ENCODE measurements at places on chromosomes 5 and 9. TPM values are rescaled to one million over a fixed set of nuclear protein-coding genes. Genes with fewer than 3 reads are reported as not detected.

DNA sequence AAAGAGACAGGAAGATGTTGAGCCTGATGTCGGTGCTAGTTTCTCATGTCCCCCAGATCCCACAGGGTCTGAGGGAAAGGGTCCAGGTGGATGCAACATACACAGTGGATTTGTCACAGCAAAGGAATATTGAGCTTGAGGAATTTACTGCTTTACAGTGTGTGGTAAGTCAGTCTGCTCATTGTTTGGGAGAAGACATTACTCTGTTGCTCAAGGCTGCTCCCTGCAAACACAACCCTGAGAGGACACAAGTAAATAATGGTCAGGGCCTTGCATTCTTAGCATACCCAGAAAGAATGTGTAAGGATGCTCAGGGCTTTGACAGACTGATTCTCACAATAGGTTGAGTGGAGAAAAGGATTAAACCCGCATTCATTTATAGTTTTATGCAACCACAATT is 7.3 kb upstream of the MAN2A1 start:
- no peak for DNase-seq

Gene SIMC1
- 20.4 TPM for polyA plus RNA-seq

DNA sequence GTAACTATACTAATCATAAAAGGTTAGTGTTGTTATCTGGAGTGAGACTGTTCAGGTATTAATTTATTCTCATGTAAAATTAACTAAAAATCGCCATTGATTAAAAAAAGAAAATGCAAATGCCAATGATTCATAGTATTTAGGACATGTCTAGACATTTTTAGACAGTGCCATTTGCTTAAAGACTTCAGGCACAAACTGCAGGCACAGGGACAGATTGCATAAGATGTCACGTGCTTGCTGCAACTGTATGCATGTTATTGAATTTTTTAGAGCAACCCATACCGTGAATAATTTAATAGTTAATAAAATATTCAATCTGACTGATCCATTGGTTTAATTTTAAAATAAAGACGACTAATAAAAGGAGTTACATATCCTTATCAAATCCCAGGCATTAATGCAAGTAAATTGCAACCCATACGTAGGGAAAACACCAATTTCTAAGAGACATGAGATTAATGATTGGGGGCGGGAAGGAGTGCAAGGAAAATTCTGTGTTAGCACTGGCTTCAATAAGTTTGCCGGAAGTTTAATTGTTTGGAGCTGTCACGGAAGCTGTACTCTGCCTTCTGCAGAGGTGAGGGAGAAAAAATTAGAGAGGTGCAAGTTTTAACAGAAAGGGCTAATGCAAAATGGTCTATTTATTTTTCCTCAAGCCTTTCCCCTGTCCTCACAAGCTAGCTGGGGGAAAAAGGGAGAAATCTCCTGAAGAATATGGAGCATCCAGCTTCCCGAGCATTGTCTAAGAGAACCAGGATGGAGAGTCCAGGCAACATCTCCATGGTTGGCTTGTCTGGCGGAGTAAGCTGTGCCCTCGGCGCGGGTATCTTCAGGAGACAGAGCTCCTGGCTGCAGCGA is 2.9 kb downstream of the EDIL3 start:
- no peak for DNase-seq

Gene SLC22A4
- 7.5 TPM for polyA plus RNA-seq

DNA sequence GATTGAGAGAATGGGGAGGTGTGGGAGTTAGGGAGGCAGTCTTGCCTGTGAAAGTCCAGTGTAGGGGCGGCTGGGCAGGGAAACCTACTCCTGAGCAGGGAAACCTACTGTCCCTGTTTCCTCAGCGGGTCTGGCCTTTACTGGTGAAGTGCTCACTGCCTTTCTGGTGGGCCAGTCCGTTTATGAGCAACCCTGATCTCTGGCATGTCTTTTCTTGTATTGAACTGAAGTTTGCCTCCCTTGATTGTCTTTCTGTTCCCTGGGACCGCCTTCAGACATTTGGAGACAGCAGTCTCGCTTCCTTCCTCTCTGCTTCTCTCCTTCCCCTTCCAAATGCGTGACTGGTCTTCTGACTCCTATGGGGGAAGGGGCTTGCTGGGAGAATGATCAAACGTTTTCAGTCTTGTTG is 2.9 kb downstream of the SNX18 start:
- no peak for DNase-seq

Gene SV2C
- 0.07 TPM for polyA plus RNA-seq
